ENCODE measurements at places on chromosomes 1 and 21.
A peak's percentile ranks its signal among the peaks of the same experiment; 100 is the strongest.

DNA sequence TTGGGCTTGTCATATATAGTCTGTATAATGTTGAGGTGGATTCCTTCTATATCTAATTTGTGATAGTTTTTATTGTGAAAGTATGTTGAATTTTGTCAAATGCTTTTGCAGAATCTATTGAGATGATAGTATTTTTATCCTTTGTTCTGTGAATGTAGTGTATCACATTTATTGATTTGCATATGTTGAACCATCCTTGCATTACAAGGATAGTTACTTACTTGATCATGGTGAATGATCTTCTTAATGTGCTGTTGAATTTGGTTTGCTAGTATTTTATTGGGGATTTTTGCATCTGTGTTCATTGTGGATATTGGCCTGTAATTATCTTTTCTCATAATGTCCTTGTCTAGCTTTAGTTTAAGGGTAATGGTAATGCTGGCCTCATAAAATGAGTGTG is 8.3 kb downstream of the FGGY start:
- no peak for DNase-seq

DNA sequence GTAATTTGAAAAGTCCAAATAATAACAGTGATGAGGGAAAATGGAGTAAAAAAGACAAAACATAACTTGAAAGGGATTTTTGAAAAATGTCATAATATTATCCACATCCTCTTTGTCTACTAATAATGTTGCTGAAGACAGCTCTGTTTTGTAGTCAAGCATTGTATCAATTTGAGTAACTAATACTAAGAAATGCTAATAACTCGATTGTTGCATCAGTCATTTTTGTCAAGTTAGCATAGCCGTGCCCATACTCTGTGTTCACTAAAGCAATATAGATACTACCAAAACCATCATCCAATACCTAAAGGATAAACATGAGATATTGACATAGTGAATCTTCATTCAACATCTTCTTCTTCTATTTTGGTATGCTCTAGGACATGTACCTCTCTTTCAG is 17.3 kb downstream of the PDC start:
- no peak for DNase-seq

- peak; percentile 16 for DNase-seq
Observed at GRCh38 chr1:154501423-154502065, 475 bp upstream of the TDRD10 start.

DNA sequence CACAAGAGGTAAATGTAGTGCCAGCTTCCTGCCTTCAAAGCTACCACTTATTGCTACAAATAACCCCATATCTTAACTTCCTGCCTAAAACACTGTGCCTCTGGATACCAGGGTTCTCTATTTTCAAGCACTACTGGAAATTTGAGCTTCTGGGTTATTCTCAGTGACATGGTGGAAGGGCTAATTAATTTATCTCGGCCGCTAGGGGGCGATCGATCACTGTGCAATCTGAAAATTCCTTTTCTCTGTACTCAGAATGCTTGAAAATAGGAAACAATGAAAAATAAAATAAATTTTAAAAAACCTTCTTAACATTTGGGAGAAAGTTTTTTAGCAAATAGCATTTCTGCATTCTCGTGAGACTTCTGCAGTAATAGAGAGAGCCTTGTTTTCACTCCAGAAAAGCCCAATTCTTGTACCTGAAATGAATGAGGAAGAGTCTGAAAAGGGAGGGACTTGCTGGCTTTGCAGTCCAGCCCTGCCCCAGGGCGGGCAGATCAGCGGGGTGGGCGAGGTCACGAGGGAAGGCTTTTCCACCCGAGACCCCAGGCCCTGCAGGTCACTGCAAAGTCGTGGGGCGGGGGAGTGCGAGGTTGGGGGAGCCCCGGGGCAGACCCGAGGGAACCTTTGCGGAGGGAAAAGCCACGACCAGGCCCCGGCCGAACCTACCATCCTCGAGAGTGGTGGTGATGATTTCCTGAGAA is 276.7 kb downstream of the PCP4 start:
- peak; percentile 10 for DNase-seq

GRCh38 chr1:236608930-236609726 is 4.8 kb upstream of the HEATR1 start:
- peak; percentile 55 for DNase-seq

DNA sequence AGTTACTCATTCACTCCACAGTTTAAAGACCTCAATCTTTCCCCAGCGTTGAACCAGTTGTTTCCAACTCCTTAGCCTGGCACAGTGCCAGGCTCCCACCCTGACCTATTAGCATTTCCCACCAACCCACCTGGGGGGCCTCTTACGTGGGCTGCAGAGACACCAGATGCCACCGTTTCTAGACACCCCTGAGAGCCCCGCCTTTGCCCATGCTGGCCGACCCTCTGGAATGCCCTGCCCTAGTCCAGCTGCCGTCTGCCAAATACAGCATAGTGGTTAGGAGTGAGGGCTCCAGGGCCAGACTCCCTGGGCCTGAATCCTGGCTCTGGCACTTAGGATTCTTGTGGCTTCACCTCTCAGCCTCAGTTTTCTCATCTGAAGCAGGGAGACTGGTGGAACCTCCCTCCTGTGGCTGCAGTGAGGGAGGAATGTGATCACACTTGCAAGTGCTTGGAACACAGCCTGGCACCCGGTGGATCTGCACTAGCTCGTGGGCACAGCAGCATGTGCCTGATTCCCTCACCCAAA is 65.2 kb downstream of the TMCO4 start:
- DNase-seq, result no peak

GRCh38 chr1:9128520-9129265 is at the start of gene GPR157:
Gene GPR157 (minus strand): TSS chr1:9129102. CDS start chr1:9129027, 75 bp downstream.
- peak; percentile 84 for DNase-seq

GRCh38 chr1:103363008-103363365 is 162.5 kb upstream of the RNPC3 start:
- DNase-seq, result no peak

- DNase-seq, result no peak
Observed at GRCh38 chr1:151048645-151049032, 1.1 kb downstream of the C1orf56 start.

DNA sequence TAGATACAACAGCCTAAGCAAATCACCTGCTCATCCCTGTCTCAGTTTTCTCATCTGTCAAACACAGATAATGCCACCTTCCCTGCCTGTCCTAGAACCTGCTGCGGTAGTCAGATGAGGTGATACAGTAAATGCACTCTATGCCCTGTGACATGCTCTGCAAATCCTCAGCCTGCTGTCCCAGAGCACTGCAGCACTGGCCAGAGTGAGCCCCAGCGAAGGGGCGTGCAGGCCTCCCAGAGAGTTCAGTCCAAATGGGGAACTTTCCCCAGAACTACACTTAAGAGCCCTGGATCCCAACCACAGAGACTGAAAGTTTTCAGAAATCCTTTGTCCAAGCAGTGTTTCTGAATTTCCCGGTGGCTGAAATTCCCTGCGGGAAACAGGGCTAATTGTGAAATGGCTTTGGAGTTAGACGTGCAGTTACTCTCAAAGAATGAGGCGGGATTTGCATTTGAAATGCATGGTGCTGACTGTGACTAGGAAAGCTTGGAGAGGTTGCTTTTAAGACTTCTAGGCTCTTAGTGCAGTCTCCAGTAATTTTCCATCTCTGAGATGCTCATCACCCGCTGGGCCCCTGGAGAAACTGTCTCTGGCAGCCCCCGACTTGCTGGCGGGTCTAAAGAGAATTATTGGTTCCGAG is 206.5 kb upstream of the AJAP1 start:
- no peak for DNase-seq

DNA sequence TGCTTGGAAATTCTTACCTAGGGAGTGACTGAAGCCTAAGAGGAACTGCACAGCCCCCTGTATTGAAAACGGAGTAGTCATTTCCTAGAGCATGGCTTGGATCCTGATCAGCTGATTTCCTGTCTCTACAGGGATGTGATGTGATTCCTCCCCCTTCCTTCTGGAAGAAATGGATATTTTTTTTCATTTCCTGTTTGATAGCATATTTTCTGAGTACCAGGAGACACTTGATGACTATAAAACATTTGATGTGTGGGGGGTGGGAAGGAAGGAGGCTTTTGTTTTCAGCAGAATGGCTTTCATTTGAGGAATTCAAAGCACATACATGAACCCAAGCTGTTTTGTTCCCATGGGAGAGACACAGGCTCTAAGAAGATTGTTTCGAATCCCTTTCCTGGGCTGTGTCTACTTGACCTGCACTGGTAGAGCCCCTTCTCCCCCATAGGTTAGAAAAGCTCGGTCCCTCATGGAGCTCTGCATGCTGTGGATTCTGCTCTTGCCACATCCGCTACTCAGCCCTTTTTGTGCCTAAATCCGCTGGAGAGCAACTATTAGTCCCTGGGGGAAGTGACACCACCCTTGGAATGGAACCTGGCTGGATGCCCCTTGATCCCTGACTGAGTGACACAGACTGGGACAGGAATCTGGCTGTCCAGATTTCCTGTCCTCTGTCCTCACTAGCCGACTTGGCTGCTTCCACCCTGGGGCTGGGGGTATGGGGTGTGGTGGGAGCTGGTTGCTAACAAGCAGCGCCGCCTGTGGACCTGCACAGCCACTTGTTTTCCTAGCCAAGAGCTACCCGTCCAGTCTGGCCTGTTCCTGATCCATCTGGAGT is 71.8 kb upstream of the MACF1 start:
- DNase-seq, result no peak

DNA sequence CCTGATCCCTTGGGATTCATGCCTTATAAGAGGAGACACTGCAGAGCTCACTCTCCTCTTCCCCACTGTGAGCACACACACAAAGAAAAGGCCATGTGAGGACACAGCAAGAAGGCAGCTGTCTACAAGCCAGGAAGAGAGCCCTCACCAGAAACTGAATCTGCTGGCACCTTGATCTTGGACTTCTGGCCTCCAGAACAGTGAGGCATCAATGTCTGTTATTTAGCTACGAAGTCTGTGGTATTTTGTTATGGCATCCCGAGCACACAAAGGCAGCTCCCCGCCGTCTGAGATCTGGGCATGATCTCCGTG is 47.1 kb upstream of the RPL11 start:
- no peak for DNase-seq

- no peak for DNase-seq
Observed at GRCh38 chr21:35511696-35512162, 462.6 kb upstream of the RUNX1 start.

DNA sequence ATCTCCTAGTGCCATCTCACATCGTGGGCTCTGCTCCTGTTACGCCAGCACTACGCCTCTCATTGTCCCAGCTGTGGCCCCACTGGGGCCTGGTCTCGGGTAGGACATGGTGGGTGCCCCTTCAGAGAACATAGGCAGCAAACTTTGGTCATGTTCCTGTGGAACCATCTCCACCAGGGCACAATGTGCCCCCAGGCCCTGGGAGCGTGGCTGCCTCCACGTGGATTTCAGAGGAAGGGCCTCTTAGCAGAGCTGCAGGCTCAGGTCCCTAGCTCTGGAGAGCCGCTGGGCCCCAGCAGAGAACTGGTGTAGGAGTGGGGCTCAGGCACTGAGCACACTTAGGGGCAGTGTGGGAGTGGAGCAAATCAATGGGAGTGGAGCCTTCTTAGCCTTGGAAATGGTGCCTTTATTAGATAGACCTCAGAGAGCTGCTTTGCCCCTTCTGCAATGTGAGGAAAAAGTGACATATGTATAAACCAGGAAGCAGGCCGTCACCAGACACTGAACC is 460.0 kb downstream of the NCAM2 start:
- DNase-seq, result no peak

DNA sequence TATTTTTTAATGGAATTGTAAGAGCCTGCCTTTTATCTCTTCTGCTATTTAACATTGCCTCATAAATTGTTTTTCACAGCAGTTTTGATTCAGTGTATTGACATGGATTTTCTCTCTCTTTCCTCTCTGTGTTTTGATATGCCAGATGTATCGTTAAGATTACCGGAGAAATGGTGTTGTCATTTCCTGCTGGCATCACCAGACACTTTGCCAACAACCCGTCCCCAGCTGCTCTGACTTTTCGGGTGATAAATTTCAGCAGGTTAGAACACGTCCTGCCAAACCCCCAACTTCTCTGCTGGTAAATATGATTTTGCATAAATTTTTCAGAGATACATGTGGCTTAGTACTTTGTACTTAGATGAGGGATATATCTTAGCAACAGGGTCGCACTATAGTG is 23.1 kb upstream of the DYNLT5 start:
- no peak for DNase-seq

GRCh38 chr1:192732787-192733186 is 76.1 kb upstream of the RGS2 start:
- peak; percentile 6 for DNase-seq

DNA sequence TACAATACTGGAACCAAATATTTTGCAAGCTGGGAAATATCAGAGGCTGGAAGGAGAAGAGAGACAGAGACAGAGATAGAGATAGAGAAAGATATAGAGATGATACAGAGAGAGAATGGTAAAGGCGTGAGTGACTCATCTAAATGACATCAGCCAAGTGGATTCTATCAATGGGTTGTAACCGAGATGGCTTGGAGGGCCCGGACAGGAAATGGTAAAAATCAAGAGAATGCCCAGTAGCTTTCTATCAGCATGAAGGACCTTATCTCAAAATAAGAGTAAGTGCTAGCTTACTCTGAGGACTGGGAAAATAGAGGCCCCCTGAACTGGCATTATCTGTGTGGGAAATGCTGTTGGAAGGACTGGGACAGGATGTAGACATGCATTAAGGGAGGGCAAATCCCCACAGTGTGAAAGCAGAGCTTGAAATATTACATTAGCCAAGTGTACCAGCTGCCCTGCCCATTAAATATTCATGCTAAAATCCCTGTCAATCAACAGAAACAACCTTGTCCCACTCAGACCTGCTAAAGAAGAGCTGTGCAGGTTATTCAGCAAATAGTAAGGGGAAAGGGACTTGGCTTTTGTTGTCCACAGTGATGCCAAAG is 76.6 kb upstream of the ZNF644 start:
- DNase-seq, result no peak

GRCh38 chr1:68085752-68086151 is 35.3 kb upstream of the DIRAS3 start:
- no peak for DNase-seq

GRCh38 chr1:222754366-222755139 is 17.6 kb downstream of the FAM177B start:
- DNase-seq, result peak; percentile 70

DNA sequence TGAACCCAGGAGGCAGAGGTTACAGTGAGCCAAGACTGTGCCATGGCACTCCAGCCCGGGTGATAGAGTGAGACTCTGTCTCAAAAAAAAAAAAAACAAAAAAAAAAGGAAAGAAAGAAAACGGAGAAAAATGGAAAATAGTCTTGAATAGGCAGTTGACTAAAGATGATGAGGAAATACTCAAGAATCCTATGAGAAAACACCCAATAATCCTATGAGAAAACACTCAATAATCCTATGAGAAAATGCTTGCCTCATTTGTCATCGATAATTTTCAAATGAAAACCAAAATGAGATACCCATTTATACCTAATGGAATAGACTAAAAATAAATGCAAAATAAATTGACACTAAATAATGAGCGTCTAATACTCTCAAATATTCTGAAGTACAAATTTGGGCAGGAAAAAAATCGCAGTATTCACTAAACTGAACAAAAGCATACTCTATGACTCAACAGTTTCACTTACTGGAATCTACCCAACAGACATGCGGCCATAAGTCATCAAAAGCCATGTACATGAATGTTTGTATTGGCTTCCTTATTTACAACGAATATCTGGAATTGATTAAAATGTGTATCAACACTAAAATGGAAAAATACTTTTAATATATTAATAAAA is 733.9 kb upstream of the CHRM3 start:
- no peak for DNase-seq
